ENCODE measurements at places on chromosomes 2 and 18.

- DNase-seq: peak; percentile 31
Observed at GRCh38 chr18:50203801-50204604, 9.1 kb upstream of the MYO5B start.

DNA sequence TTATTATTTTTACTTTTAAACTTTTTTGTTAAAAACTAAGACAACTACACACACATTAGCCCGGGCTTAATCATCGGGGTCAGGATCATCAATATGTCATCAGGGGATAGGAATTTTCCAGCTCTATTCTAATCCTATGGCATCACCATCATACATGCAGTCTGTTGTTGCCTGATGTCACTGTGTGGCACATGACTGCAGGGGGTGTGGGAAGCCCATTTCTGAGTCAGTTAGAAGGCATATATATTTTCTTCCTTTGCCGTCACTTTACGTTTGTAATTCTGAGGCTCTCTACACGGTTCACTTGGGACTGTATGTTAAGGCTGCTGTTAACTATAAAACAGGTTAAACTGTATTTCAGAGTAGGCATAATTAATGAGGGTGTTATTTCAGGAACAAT is 144.4 kb upstream of the ITGA6 start:
- DNase-seq: no peak

DNA sequence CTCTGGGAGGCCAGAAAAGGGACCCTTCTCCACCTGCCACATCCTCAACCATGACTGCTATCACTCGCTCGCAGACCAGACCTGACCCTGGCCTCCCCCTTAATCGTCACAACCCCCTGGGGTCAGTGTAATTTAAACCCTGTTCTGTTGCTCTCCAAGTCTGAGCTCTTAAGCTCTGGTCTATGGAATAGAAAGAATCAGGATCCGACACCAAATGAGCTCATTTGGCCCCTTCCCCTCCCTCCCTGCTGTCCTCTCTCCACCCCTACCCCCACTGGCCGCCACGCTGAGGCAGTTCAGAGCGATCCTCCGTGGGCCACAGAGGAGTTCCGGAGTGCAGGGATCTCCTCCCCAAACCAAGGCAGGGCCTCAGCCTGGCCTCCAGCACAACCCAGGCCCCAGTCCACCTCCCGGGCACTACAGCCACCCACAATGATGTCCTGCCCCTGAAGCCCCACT is 5.3 kb downstream of the DNMT3A start:
- no peak for DNase-seq

DNA sequence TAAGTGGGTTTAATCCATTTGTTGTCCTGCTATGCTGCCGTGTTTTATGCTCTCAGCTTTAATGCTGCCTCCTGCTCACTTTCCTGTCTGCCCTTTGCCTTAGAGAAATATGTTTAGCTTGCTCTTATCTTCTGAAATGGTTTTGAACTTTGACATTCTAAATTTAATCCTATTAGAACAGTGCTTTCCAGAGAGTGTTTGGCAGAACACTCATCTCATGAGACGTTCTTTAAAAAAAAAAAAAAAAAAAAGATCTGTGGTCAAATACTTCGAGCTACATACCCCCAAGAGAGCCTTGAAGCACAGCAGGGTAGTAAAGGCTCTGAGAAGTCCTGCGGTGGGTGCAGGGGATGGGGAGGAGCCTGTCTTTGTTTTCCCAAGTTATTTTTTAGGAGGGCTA is 161.3 kb downstream of the SPP2 start:
- DNase-seq: no peak

DNA sequence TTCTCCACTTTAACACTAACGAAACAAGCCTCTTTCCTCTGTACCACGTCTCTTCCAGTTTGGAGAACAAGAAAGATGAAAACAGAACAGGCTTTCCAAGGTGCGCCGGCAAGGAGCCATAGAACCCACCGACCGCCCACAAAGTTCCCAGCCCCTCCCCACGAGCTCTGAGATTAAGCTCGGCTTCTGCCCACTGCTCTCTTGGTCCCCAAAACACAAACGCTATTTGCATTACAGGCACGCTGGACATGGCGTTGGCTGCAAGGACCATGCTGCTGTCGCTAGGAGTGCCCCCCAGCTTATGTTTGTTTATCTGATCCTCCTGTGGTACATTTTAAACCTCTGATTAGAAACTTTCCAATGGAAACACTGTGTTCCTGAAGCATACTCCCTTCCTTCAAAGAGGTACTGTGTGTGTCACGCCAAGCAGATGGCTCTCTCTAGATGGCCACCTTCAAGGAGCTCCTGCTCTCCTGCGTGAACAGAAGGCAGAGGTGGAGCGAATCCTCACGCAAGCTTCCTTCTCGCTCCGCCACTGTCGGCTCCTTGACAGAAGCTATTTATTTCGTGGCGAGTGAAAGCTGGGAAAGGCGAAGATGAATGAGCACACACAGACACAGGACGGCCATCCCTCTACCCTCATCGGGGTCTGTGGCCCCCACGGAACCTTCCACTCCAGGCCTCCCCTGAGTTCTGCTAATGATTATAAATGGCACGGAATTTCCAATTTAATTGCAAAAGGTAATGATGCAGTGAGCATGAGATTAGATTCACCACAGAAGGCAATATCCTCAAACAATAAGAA is 166.2 kb downstream of the EIPR1 start:
- DNase-seq: no peak

DNA sequence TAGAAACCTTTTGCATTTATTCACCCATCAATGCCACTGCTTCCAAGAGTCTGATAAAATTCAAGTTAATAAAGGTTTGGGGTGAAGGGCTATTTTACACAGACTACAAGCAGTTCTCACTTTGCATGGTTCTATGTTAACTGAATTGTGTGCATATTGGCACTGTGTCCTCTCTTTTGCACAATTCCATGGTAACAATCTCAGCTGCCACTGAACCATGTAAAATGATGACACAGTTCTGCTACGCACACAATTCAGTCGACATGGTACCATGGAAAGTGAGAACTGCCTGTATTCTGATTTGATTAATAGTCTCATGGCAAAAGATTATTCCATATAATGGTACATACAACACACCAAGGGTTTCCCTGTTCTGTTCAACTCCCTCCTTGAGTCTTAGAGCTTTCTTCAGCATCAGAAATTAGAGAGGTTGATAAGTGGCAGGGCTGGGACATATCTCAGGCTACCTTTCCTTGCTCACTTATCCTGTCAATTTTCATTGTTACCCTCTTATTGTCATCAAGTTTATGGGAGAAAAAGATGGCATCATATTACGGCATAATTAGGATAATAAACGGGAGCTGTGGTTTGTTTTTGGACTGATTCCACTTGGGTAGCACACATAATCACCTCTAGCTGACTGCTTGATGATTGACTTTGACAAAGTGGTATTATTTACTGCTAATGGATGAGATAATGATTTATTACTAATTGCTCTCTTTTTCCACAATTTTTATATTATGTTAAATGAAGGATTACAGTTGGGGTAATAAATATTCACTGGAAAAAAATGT is 139.3 kb upstream of the CREB1 start:
- no peak for DNase-seq

- DNase-seq: peak; percentile 65
Observed at GRCh38 chr2:55311444-55311870, 42.4 kb upstream of the MTIF2 start.

- peak; percentile 34 for DNase-seq
Observed at GRCh38 chr2:238143239-238143951, 4.9 kb downstream of the KLHL30 start.

DNA sequence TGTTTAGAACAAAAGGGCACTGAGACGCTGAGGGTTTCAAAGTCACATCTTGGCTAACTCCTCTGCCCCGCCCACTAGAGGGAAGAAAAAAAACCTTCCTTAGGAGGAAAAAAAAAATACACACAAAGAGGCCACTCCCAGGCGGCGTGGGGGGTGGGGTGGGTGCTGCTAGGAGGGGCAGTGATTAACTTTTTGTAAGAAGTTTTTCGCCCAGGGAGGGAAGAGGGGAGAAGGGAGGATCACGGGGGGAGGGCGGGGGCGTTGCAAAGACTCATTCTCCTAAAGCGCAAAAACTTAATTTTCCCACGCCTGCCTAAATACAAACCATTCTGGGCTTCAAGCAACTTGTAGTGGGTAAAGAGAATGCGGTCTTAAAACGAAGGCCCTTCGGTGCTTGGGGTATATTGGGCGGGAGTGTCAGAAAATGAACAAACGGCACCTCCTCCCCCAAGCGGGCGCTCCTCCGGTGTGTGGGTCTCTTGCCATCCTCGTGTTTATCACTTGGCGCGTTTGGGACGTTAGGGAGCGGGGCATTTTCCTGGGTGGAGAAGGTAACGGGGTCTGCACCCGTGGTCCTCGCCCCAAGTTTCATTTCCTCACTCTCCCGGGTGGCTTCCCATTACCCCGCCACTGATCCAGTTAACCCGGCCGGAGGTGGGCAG is 1.7 kb downstream of the CXCR4 start:
- peak; percentile 69 for DNase-seq

GRCh38 chr2:216183462-216183861 is 74.3 kb downstream of the XRCC5 start:
- no peak for DNase-seq

DNA sequence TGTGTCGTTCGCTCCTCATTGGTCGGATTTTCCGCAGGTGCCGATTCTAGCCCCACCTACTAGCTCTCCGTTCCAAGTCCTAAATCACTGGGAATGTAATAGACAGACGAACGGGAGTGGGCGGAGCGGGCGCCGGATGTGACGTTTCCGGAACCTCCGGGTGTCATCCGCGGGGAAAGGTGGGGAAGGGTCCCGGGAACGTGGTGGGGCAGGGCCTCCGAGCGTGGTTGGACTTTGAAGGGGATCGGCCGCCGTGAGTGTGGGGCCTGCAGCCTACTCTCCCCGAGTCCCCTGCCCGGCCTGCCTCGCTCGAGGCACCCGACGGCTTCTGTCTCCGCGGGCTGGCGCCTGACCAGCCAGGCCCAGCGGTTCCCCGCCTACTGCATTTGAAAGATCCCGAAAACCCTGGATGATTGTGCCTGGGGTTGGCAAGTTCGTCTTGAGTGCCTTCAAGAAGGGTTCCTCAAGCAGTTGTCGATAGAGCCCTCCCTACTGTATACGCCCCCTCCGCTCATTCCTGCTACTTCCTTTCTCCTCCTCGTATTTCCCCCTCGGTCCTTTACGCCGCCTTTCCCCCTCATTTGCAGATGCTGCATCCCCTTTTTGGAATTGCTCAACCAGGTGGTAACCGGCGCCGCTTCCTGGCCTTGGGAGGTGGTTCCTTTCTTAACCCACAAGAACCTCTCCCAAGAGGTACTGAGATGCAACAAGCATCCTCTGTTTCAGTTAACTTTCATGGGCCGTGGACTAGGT is at the start of gene STAMBP:
TSS of gene STAMBP (plus strand) at position 144 of the 753 bp plus-strand sequence. CDS start 1,896 bp downstream, outside the sequence.
- peak; percentile 94 for DNase-seq

GRCh38 chr2:43415592-43415991 is 180.2 kb downstream of the THADA start:
- DNase-seq: no peak

DNA sequence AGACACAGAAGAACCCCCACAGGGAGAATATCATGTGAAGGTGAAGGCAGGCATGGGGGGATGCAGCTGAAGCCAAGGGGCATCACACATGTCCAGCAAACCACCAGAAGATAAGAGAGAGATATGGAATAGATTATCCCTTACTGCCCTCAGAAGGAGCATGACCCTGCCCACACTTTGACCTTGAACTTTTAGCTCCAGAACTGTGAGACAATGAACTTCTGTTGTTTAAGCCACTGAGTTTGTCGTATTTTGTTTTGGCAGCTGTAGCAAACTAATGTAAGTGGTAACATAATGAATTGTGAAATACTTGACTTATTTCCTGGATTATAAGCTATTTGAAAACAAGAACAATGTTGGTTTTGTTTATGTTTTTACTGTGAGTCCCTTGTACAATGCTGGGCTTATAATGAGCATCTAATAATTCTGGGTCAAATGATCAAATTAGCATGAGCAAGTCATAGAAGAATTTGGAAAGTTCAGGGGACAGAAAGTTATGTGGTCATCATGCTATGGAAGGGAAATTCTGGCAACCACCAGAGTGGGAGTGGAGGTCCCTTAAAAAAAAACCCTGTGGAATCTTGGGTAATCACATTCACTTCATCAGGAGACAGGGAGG is 541.0 kb upstream of the KLHL29 start:
- no peak for DNase-seq

- no peak for DNase-seq
Observed at GRCh38 chr2:86476092-86476491, 34.9 kb downstream of the KDM3A start.

DNA sequence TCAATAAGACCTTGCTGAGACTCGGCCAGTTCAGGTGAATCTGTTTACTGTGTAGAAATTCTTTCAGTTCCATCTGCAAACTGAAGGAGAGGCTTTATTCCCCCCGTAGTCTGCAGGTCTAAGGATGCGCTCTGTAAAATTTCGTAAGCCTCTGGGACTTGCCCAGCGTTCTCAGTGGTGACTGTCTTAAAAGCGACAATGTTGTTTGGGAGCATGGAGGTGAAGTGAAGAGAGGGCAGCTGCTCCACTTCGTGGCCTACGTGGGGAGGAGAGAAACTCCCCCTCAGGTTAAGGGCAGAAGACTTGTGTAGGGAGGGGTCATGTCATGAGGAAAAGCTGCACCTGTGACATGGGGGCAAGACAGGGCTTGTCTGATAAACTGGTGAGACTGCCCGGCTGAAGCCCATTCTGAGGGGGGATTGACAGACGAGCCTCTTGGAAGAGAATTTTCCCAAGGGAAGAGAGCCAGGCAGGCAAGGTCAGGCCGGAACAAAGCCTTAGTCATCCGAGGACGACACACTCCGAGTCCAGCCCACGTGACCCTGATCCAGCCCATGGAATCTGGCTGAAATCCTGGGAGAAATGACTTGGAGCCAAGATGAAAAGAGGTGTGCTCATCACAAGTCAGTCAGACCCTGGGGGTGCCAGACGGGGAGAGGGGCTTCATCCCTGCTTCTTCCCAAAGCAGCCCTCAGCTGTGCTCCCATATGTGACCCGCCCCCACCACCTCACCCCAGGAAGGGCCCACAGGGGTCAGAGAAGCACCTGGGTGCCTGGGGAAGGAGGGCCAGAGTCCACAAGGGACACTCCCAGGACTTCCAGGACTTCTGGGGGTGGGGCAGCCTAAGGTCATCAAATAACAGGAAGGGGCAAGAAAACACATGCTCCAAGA is 88.5 kb upstream of the SH3BP4 start:
- DNase-seq: no peak

DNA sequence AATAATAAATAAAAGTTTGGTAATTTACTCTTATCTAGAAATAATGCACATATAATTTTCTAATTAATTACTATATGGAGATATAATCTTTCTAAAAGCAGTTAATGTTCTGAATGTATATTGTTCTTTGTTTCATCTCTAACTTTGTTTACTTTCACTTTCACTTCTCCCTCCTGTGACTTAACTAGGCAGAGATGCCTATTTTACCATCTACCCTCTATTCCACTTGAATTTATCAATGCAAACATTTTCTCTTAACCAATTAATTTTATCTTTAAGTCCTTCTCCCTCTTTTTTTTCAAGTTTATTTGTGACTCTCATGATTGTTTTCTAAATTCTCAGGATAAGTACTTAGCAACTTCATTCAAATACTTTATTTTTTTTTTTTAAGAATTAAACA is 55.1 kb upstream of the IL1RL1 start:
- DNase-seq: no peak

DNA sequence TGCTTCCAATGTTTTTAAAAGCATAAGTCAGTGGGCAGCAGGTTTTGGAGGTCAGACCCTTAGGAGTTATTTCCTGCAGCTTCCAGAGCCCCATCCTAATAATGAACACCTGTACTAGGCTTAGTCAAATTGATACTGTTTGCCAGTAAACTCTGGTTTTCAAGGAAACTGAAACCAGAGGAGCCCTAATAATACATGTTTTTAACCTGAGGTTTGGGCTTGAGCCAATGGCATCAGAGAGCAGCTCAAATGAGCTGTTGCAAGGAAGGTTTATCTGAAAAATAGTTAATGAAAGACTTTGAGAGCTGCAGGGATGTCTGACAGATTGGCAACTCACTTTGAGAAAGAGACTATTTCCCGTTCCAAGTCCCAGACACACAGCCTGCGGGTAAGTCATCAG is 54.6 kb downstream of the DCC start:
- no peak for DNase-seq
